ENCODE measurements at places on chromosomes 4 and X. TPM values are rescaled to one million over a fixed set of nuclear protein-coding genes. Genes with fewer than 3 reads are reported as not detected.

Gene FDCSP
- total RNA-seq, result 7.4 TPM

Gene RNF128
- total RNA-seq, result 0.90 TPM

Gene FANCB
- 7.2 TPM for total RNA-seq

Gene ODAM
- total RNA-seq, result 0.14 TPM

Gene TMEM33
- total RNA-seq, result 23.8 TPM

DNA sequence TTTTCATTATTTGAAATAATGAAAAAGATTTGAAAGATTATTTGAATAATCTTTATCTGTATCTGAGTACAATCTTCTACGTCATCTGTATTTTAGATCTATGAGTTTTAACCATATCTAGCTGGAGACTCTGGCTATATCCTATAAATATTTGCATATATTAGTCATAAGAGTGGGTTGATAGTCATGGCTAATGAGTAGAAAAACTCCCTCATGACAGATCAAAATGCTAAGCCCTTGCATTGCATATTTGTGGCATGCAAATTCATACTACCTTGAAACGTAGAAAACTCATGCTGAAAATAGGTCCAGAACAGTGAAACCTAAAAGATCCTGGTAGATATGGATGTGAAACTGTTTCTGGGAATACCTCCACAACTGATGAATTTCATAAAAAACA is 291.3 kb downstream of the GALNTL6 start:
- H3K4me3 ChIP-seq, result no peak overlapping the region
- H3K36me3 ChIP-seq, result no peaks in the 10 kb centered on the region
- H3K27ac ChIP-seq, result no peak overlapping the region
- DNase-seq, result no peak
- H3K27me3 ChIP-seq, result no peaks in the 10 kb centered on the region

- H3K36me3 ChIP-seq, result no peaks in the 10 kb centered on the region
- H3K4me1 ChIP-seq, result no peaks in the 10 kb centered on the region
- no peaks in the 10 kb centered on the region for H3K27me3 ChIP-seq
- H3K27ac ChIP-seq, result no peak overlapping the region
- no peak for DNase-seq
- H3K4me3 ChIP-seq, result no peak overlapping the region
Observed at GRCh38 chr4:158535130-158535614, 13.5 kb downstream of the RXFP1 start.

DNA sequence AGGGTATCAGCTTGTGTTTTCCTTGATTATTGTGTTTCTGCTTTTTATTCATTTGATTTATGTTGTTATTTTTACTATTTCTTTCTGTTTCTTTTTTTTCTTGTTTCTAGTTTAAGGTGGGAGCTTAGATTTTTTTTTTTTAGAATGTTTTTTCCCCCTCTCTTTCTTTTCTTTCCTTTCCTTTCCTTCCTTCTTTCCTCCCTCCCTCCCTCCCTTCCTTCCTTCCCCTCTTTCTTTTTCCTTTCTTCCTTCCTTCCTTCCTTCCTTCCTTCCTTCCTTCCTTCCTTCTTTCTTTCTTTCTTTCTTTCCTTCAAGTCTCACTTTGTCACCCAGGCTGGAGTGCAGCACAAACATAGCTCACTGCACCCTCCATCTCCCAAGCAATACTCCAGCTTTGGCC is 31.4 kb upstream of the PRDM8 start:
- no peak overlapping the region for H3K27ac ChIP-seq
- no peaks in the 10 kb centered on the region for H3K4me1 ChIP-seq
- DNase-seq, result no peak
- no peaks in the 10 kb centered on the region for H3K36me3 ChIP-seq
- H3K4me3 ChIP-seq, result no peak overlapping the region
- no peaks in the 10 kb centered on the region for H3K27me3 ChIP-seq

GRCh38 chr4:15427161-15427560 is 672 bp upstream of the C1QTNF7 start:
- H3K27ac ChIP-seq, result no peak overlapping the region
- no peaks in the 10 kb centered on the region for H3K36me3 ChIP-seq
- no peaks in the 10 kb centered on the region for H3K27me3 ChIP-seq
- no peak for DNase-seq
- H3K4me3 ChIP-seq, result no peak overlapping the region

GRCh38 chr4:147518846-147519767 is 38.2 kb downstream of the EDNRA start:
- peak; percentile 19 for DNase-seq
- no peak overlapping the region for H3K27ac ChIP-seq
- H3K27me3 ChIP-seq, result no peaks in the 10 kb centered on the region
- H3K4me1 ChIP-seq, result no peaks in the 10 kb centered on the region
- H3K36me3 ChIP-seq, result no peaks in the 10 kb centered on the region

DNA sequence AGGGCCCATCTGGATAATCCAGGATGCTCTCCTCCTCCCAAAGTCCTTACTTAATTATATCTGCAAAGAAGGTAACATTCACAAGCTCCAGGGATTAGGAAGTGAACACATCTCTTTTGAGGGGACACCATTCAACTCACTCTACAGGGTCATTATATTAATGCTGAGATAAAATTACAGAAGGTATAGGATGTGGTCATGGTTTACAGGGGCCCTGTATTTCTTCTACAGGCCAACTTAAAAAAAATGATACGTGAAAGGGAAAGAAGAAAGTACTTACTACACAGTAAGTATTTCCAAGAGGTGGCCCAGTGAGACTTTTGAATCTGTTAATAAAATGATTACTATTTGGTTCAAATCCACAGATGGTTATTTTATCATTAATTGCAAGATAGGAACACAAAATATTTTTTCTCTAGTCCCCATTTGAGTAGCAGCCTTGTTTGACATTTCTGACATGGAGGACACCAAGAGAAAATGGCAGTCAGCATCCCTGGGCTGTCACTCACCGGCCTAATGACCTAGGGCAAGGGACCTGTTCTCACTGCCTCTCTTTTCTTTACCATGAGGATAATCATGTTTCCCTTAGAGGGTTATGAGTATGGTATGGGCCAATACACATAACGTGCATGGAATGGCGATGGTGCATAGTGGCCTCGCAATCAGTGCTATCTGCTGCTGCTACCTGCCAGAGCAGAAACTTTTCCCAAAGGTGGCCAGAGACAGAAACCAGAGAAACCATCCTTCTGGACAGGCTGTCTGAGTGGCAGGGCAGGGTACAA is 140.5 kb downstream of the PTTG2 start:
- no peak for DNase-seq
- H3K4me3 ChIP-seq, result no peak overlapping the region
- H3K27me3 ChIP-seq, result no peaks in the 10 kb centered on the region
- H3K36me3 ChIP-seq, result peaks cover 23% of the 10 kb centered on the region
- H3K4me1 ChIP-seq, result no peaks in the 10 kb centered on the region
- no peak overlapping the region for H3K27ac ChIP-seq

- DNase-seq, result no peak
- no peaks in the 10 kb centered on the region for H3K27me3 ChIP-seq
- H3K4me1 ChIP-seq, result no peaks in the 10 kb centered on the region
- no peaks in the 10 kb centered on the region for H3K36me3 ChIP-seq
Observed at GRCh38 chr4:41430792-41431191, 107.2 kb upstream of the LIMCH1 start.

Data from thymus (tissue), 14 donors.